ENCODE measurements at places on chromosomes 1 and 21.

- no peak for DNase-seq
These were observed 1805.9 kb downstream of the NCAM2 start for GRCh38 chr21:22804151-22804550.

GRCh38 chr1:185453496-185454192, 136.6 kb upstream of the IVNS1ABP start:
- DNase-seq: no peak

GRCh38 chr21:17498586-17498985, 14.3 kb upstream of the CXADR start:
- no peak for DNase-seq

- DNase-seq: no peak
These were observed 134.2 kb downstream of the PGBD5 start for GRCh38 chr1:230291731-230292620.

GRCh38 chr1:247517795-247518612, 18.2 kb downstream of the OR2C3 start:
- DNase-seq: no peak

- DNase-seq: no peak
These were observed 22.0 kb downstream of the CNST start for GRCh38 chr1:246588159-246588721.

DNA sequence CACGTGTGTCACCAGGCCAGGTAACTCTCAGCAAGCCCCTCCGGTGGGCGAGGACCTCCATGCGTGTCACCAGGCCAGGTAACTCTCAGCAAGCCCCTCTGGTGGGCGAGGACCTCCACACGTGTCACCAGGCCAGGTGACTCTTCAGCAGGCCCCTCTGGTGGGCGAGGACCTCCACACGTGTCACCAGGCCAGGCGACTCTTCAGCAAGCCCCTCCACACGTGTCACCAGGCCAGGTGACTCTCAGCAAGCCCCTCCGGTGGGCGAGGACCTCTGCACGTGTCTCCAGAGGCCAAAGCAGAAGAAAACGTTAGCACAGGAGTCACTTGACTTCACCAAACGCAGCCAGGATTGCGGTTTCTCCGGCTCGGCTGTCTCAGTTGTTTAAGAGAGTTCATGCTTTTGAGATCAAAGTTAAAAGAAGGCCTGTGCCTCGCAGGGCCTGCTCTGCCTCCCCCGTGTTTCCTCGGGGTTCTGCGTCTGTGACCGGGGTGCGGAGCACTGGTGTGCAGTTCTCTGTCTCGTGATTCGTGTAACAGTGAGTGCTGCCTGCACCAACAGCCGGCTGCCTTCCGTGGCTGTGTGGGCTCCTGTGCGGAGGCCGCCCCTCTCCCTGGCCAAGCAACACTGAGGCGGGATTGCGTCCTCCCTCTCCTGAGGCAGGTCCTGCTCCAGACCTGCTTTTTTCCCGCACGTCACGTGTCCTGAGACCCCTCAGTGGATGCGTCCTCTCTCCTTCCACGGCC, 56.6 kb downstream of the PRKCZ start:
- DNase-seq: no peak

GRCh38 chr1:213621077-213621476, 366.7 kb upstream of the PROX1 start:
- no peak for DNase-seq

GRCh38 chr1:228846952-228847351, 111.7 kb downstream of the RHOU start:
- DNase-seq: no peak

DNA sequence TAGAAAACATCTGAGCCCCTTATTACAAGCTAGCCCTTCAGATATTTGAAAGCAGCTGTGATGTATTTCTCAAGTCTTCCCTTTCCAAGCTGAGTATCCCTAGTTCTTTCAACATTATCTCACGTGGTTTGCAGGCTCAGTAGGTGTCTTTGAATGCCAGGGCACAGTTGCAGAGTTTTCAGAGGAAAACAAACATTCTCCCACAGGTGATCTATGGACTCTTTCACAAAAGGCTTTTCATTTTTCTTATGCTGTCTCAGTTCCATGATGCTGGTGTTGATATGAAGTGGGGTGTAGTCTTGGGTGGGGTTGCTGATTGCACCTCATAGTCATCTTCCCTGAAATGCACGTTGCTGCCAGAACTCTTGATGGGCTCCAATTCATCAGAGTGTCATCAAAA, 17.3 kb downstream of the CACNA1E start:
- DNase-seq: no peak

DNA sequence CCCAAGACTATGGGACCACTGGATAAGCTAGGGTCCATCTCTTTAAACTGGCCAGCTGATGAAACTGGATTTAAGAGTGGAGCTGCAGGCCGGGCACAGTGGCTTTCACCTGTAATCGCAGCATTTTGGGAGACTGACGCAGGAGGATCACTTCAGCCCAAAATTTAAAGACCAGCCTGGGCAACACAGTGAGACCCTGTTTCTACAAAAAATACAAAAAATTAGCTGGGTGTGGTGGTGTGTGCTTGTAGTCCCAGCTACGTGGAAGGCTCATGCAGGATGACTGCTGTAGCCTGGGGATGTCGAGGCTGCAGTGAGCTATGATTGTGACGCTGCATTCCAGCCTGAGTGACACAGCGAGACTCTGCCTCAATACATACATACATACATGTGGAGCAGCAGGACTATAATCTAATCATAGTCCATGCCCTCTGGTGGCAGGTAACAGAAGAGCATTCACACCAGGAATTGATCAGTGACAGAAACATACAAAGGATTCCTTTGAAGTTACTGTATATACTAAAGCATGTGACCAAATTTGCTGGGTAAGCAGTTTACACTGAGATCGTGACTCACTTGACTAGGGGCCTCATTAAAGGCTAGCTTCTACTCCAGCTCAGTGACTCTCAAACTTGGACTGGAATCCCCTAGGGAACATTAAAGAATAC, 101.5 kb upstream of the SLFNL1 start:
- DNase-seq: no peak

- no peak for DNase-seq
These were observed 54.6 kb downstream of the NTNG1 start for GRCh38 chr1:107195476-107195875.

All from activated CD8-positive, alpha-beta memory T cell treated with anti-CD3 and anti-CD28 coated beads for 48 hours (primary cell).